HT1080 (cell line): ENCODE measurements at places on chromosomes 3 and 15.

DNA sequence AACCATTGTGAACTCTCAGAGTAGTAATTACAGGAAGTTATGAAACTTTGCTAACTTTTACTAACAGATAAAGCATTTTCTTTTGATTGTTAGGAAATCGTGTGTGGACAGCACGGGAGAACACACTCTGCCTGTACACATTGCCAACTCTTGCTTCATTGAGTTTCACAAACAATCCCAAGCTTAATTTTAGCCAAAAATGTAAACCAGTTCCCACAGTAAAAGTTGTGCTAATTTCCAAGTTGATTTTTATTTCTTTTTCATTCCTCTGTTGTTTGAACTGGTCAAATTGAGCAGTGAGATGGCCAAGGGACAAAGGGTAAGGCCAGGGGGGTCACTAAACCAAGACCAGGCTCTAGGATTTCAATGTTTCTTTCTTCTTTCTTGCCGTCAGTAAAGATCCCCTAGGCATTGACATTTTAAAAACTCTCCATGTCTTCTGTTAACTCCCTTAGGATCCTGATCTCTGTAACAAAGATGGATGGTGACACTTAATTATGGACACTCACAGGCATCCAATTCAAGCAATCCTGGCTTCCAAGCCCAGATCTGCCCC is 414.9 kb downstream of the RBMS3 start:
- no peak for DNase-seq

GRCh38 chr15:48040166-48040817 is 80.5 kb upstream of the SLC24A5 start:
- DNase-seq, result peak; percentile 70

DNA sequence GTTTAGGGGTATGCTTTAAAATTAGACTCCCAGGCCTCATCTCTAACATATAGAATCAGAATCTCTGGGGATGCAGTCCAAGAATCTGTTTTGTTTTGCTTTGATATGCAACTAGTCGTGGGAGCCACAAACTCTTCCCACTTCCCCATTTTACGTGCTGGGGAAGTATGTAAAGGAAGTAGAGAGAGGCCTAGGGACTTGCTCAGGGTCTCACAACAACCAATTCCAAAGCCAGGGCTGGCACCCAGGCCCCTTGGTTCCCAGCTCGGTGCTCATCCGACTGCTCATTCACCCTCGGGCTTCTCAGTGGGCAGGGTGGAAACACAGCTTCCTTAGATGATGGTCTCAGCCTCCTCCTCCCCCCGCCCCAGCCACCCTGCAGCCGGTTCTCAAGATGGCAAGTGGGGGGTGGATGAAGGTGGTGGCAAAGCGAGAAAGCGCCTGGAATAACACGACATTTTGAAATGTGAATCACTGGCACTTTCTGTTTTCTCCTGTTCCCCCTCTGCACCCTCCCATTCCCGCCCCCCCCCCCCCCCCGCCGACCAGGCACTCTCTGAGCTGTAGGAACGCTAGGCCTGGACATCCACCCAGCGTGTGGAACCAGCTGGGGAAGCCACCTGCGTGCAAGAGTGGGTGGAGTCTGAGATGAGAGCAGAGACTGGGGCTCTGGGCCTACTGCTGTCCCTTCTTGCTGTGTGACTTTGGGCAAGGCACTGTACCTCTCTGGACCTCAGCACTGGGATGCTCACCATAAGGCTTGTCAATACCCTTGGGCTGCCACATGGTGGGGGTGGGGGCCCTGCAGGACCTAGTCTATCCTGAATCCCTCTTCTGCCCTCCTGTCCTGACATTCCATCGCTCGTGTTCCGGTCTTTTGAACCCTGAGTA is 214.5 kb downstream of the RPLP1 start:
- no peak for DNase-seq

DNA sequence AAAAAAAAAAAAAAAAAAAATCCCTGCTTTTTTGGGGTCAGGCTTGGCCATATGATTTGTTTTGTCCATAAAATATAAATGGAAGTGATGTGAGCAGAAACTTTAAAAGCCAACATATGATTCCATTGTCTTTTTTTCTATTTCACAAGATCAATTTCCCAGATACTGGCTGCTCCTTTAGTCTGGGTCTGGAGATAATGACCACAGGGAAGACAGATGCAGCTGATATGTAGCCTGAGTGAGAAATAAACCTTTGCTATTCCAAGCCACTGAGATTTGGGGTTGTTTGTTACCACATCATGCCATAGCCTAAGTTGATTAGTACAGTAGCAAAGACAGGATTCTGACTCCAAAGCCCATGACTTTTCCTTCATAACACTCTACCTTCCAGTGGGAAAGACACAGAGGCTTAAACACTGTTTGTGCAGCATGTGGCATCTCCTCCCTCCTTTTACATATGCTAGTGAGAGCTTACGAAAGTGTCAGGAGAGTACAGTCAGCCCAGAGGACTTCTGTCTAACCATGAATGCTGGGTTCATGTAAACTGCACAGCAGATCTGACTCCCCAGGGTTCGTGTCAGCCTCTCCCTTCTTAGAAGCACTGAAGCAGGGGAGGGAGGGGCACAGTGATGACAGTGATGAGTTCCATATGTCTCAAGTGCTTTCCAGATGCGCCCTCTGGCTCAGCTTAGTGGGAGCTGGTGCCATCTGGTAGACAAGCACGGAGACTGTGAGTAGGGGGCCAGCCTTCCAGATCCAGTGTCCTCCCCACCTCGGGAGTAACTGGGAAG is 36.7 kb upstream of the SLC7A14 start:
- no peak for DNase-seq

DNA sequence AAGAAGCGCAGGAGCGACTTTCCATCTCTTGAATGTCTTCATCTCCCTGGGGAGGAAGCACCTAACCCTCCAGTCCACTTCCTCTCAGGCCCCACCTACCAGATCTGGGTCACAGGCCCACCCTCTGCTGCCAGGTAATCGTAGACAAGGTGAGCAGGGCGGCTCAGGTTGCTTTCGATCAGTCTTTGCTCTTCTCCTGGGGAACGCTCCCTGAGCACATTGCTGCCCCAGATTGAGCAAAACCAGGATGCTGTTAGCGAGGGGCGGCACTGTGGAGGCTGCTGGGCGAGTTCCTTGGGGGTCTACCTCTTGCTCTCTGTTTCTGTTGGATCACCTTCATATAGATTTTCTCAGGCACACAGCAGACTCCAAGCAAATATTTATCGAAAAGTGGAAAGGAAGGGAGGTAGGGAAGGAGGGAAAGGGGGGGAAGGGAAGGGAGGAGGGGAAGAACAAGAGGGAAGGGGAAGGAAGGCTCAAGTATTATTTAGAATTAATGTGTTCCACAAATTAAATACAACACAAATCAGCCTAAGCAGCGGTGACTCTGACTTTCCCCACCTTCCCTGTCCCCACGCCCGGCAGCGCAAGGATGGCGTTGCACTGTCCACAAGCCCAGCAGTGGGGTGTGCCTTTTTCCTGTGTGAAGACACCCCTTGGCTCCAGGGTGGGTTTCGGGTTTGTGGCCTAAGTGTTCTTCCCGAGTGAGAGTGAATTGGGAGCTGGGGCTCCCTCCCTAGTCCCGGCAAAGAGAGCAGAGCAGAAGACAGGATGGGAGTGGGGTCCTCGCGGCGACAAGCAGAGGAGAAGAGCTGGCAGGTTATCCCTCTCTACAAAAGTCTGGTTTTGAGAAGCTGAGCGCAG is 6.1 kb upstream of the PCSK6 start:
- no peak for DNase-seq

DNA sequence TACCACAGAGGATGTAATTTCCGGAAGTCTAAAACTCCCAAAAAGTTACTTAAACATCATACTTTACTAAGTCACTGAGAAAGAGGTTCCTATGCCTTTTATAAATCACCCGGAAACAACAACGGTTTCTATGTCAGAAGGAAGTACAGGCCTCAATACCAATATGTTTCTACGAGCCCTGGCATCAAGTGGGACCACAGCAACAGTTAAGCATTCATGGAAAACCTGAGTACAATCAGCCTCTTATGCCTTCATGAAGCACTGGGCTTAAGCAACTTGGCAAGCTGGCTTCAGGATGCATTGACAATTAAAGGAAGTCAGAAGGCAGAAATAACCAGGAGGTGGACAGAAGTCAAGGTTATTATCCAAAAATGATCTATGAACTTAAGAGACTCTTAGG is 19.1 kb upstream of the B3GNT5 start:
- DNase-seq, result no peak

GRCh38 chr3:184176377-184177330 is 2.0 kb downstream of the AP2M1 start:
- DNase-seq, result peak; percentile 99

DNA sequence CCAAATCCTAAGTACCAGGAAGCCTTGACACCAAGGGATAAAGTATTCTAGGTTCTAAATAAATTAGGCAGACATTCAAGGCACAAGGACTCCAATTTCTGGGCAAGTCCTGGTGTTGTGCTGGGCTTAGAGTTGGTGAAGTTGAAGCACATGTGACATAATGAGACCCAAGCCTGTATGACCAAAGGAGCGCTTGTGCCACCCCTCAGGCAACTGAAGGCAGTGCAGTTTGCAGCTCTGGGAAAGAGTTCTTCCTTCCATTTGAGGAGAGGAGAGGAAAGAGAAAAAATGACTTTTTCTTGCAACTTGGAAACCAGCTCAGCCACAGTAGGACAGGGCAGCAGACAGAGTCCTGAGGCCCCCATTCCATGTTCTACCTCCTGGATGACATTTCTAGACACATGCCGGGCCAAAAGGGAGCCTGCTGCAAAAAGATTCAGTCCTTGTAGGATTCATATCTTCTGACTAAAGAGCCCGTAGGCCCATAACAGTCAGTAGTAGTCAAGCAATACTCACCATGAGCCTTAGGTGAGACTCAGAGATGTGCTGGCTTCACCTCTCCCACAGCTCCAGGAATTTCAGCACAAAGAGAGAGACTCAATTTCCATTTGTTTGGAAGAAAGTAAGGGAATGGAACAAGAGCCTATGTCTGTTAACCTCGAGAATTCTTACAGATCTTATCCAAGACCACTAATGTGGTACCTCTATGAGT is 588.8 kb upstream of the BCHE start:
- DNase-seq, result no peak

GRCh38 chr3:107928084-107928445 is 162.8 kb downstream of the CD47 start:
- DNase-seq, result peak; percentile 59

DNA sequence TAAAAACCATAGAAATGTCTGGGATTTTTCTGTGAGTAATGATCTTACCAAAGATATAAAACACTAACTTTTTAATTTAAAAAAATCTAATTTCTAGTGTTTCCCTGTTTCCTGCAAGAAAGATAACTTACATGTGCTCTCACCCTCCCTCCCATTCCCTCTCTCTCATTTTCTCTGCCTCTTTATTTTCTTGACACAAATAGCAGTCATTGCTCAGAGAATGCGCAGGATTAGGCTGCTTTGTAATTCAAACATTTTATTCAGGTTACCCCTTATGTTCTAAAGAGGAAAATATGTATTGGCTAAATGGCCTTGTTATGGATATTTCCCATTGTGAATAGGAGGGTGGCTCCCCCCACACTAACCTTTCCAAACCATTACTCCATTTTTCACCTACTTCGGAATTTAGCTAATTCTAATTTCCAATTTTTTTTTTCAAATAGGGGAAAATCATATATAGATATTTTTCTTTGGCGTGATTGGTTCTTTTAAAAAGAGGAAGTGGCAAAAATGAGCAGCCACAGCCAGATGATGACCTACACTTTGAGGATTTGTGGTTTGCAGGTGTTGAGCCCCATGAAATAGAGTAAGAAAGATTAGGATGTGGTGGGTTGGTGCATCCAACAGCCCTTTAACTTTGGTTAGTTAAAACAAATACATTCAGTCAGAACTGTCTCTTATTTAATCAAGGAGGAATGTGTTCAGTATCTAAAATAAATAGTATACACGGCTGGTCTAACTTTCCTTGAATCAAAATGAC is 554.4 kb downstream of the IGSF11 start:
- DNase-seq, result no peak

GRCh38 chr3:151843275-151843674 is 29.4 kb downstream of the AADAC start:
- DNase-seq, result no peak
